ENCODE measurements at places on chromosomes 2 and 18.

DNA sequence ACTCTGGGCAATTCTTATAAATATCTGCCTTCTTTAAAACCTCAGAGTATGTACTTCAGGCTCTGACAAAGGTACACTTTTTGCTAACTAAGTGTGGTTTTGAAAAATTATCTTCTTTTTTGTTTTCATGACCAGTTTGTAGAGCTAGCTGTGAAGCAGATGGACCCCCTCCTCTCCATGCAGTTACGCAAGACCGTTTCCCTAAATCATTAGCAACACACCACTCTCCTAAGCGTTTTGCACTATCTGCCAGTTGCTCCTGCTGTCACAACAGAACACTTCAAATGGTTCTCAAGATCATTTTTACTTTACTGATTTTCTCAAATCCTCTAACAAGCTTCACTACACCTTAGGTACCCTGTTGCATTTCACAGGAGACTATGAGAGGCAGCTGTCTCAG lies 53.3 kb downstream of the GULP1 start:
- DNase-seq = no peak

DNA sequence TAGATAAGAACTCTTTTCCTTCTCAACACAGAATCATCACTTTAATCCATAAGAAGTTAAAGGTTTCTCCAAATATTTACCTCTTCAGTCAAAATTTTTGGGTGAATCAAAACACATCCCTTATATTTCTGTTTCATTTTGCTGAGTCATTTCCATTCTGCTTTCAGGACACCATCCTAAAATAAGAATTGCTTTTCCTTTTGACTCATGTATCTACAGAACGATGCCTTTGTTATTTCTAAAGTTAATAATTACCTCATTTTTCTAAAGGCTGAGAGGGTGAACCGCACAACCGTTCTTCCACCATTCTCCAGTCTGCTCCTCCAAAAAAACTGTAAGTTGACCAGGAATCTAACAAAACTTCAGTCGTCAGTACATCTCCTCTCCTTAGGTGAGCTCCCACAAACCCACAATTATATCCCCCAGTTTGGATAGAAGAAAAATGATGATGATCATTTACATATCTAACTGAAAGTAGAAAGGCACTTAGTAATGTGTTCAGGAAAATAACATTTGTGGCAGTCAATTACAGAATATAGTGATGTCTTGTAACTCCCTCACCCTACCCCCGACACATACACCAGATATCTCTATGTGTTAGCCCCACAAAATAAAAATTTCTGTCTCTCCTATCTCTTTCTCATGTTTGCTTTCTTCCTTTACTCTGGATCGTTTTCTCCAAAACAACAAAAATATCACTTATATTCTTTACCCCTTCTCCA lies 162.5 kb downstream of the RAD51AP2 start:
- DNase-seq = no peak

GRCh38 chr2:232846055-232846454 lies 24.0 kb upstream of the SNORC start:
- DNase-seq = no peak

DNA sequence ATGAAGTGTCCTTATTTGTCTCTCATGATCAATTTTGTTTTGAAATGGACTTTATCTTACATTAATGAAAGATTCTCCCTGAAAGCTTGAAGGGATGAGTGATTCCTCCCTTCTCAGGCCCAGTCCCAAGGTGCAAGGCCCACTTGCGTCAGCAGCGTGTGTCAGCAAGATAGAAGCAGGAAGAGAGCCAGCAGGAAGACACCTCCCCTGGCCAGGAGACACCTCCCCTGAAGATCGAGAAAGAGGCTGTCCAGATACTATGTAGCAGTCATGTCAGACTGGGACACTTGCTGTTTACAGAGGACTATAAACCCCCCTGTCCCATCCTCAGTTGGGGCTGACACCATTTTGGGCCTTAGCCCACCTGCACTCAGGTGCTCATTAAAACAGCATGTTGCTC lies 38.3 kb downstream of the TIMM21 start:
- no peak for DNase-seq

DNA sequence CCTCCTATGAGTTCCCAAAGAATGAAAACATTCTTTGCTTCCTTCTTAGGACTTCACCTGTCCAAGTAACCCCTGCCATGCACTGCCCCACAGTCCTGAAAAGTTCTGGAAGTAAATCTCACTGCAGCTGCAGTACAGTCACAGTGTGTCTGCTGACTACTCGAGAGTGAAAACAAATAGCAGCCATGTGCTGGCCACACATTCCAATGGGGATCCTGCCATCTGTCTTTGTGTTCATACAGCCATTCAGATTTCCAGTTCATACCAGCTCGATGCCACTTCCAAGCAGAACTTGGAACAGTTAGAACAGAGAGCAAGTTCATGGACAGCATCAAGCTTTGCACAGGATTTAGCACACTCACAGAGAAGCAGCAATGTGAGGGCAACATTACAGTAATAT lies 629.9 kb upstream of the ACVR2A start:
- DNase-seq = no peak

DNA sequence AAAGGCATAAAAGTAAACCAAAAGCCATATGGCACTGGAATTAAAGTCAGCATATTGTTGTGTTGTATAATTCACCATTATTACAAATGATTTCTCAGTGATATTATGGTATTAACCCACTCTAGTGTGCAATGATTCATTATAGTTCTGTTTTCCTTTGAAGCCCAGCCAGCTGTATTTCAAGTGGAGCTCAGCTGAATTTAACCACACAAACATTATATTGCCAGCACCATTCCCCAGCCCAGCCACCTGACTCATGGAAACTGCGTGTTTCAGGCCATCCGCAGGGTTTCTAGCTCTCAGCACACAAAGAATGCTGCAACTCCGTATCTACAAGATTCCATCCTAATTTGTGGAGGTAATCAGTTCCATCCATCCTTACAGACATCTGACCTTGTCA lies 166.8 kb upstream of the CHAC2 start:
- DNase-seq = no peak

- DNase-seq = no peak
Measured at GRCh38 chr2:11744631-11745394, 1.6 kb upstream of the LPIN1 start.

GRCh38 chr2:189830510-189830909 lies 46.3 kb downstream of the PMS1 start:
- DNase-seq = no peak

- DNase-seq = peak; percentile 75
Measured at GRCh38 chr18:812376-813171, 532 bp upstream of the YES1 start.

GRCh38 chr2:99480390-99480789 lies 9.4 kb downstream of the REV1 start:
- DNase-seq = no peak
